ENCODE measurements at places on chromosomes 3 and 15.

- no peak for DNase-seq
Observed at GRCh38 chr15:97944724-97945123, 15.8 kb upstream of the ARRDC4 start.

GRCh38 chr3:11601446-11602238 is 42.1 kb downstream of the VGLL4 start:
- DNase-seq: no peak

DNA sequence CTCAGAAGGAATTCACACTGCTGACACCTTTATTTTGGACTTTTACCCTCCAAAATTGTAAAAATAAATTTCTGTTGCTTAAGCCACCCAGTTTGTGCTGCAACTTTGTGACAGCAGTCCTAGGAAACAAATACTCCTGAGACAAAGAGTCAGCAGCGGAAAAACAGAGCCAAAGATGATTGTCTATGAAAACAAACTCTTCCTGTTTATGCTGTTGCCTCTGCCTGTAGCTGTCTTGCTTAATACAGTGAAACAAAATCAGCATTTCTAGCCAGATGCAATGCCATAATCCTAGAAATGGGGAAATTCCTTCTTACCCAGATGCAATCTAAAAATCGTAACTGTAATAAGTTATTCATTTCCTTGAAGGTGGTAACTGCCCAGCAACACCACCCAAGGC is 387.5 kb upstream of the ATP11B start:
- DNase-seq: no peak

- DNase-seq: peak; percentile 79
Observed at GRCh38 chr15:65791335-65792137, 557 bp downstream of the DENND4A start.

- DNase-seq: no peak
Observed at GRCh38 chr3:57165641-57166040, 488 bp upstream of the IL17RD start.

- DNase-seq: no peak
Observed at GRCh38 chr15:27500206-27500605, 529.2 kb downstream of the GABRG3 start.

- DNase-seq: no peak
Observed at GRCh38 chr3:78908236-78908635, 859.6 kb downstream of the ROBO1 start.

GRCh38 chr3:196554205-196554604 is 14.1 kb downstream of the WDR53 start:
- DNase-seq: no peak

DNA sequence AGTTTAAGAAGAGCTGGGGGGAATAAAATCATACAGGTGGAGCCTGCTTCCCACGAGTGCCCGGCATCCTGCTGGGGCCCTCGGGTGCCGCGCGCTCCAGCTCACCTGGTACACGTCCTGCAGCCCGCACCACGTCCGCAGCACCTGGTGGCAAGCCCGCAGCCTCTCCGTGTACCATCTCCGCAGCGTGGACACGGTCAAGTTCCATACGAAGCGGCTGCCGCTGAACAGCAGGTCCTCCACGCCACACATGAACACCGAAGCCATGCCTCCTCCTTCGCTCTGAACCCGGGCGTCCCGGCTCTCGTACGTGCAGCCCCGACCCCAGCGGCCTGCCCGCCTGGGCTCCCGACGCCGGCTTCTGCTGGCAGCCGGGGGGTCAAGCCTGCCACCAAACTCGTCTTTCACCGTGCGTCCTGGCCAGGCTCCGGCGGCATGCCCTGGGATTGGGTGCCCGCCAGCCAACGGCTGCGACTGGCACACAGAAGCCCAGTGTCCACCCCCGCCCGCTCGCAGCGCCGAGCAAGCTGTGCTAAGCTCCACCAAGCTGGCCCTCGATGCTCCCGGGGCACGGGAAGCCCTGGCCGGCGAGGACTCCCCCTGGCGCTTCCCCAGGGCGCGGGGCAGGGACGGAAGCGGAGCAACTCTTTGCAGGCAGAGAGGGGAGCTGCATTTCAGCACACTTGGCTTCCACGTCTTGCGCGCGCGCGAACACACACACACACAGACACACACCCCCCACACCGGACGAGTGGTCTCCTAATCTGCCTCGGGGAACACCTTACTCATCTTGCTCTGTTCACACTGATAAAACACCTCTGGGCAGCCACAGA is at the start of gene FRMD4B:
Gene FRMD4B, minus strand, starts transcription at position 366 of the 833 bp plus-strand sequence. Its CDS starts 99 bp downstream, at position 267.
- peak; percentile 90 for DNase-seq

DNA sequence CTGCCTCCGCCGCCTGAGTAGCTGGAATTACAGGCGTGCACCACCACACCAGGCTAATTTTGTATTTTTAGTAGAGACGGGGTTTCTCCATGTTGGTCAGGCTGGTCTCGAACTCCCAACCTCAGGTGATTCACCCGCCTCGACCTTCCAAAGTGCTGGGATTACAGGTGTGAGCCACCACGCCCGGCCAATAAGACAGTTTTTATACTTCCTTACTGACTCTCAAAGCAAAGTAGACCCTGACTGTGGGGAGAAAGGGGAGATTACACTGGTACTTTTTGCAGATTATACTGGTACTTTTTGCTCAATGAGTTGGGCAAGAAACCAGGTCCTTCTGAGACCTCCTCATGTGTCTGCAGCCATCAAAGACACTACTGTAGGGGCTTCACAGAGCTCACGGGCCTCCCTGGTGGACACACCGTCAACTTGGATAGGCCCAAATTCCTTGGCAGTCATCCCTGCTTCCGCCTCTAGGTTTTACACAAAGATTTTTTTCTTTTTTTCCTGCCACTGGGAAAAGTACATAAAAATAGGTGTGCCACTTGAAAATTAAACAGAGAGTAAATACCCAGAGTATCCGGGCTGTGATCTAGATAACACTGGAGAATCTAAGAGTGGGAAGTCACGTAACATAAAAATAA is 143.3 kb upstream of the WNT5A start:
- no peak for DNase-seq

- no peak for DNase-seq
Observed at GRCh38 chr3:46059432-46059831, 32.1 kb upstream of the XCR1 start.

- DNase-seq: no peak
Observed at GRCh38 chr15:82851306-82851850, 42.0 kb downstream of the WHAMM start.

- no peak for DNase-seq
Observed at GRCh38 chr15:28901987-28902745, 16.4 kb downstream of the APBA2 start.

DNA sequence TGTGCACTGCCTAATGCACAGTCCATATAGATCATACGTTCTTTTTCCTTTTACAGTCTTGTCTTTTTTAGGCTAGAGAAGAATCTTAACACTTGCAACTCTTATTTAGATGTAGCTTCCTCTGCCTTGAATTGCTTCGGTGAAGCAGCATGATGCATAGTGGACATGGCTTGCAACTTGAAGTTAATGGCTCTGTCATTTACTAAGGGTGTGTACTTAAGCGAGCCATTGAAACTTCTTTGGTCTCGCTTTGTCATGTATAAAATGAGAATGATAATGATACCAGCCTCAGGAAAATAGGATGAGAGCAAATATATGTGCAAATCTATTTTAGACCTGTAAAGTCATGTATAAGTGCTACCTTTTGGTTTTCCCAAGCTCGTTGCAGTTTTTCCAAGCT is 147.4 kb downstream of the GHSR start:
- no peak for DNase-seq

GRCh38 chr15:56988219-56988618 is 69.8 kb downstream of the TCF12 start:
- DNase-seq: no peak

DNA sequence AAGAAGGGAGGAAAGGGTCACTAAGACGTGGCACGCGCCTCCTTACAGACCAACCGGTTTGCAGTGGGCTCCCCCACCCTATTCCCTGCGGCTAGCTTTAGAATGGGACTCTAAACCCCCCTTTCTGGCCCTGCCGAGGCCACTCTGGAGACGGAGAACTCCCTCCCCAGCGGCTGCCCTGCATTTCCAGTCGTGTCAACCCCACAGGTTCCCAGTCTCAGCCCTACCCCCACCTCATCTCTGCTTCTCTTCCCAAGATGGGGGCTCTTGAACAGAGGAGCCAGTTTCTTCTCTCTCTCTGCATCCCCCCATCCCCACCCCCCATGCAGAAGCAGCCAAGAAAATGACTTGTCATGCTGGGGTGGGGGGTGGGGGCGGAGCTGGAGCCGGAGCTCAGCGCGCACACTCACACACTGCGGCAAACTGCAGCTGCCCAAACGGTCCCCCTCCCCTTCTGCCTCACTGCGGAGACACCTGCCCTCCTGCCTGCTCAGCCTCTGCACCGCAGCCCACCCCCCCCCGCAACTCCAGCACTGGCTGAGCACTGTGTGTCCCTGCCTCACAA is 871 bp downstream of the MAP1A start:
- peak; percentile 66 for DNase-seq

DNA sequence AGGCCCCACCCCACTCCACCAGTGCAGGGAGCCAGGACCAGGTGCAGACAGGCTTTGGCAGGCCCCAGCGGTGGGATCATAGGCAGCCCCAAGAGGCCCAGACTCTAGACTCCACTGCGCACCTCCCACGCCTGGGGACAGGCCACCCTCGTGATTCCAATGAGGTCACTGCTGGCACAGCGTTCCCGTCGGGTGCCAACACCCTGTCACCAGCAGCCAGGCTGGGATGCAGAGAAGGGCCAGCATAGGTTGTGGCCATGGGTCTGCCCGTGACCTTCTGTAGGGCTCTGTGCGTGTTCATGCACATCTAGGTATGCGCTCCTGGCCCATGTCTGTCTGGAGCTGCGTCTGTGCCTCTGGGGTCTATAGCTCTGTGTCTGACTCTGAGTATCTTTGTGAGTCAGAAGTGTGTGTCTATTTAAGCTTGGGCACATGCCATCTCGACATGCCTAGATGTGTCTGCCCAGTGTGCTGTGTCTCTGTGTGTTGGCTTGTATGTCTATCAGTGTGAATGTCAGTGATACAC is 13.0 kb downstream of the VIPR1 start:
- peak; percentile 3 for DNase-seq

GRCh38 chr3:132573797-132574211 is 23.3 kb upstream of the ACKR4 start:
- DNase-seq: no peak
